Activated CD4-positive, alpha-beta T cell treated with anti-CD3 and anti-CD28 coated beads for 48 hours (primary cell): ENCODE measurements at places on chromosomes 12 and 14.

DNA sequence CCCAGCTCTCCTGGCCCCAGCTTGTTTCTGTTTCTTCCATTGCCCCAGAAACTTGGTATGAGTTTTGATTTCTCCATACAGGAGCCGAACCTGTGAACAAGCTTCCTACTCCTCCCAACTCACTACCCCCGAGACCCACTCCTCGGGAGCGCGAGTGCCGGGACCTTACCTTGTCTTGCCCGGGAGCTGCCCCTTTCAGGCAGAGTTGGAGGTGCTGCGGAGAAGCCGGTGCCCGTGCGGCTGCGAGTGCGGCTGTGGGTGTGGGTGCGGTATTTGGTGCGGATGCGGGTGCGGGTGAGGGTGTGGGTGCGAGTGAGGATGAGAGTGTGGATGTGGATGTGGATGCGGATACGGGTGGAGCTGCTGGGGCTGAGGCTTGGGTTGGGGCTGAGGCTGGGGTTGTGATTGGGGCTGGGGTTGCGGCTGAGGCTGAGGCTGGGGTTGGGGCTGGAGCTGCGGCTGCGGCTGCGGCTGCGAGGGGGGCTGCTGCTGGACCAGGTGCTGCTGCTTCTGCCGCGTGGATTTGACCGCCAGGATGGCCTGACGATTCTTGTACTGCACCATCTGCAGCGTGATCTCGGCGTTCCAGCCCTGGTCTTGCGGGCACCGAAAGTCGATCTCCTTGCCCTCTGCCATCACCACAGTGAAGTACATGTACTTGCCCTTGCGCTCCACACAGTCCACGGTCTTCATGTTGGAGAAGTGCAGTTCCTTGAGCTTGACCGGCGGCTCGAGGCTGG, 1.1 kb downstream of the PHLDA1 start:
- peak; percentile 68 for DNase-seq

DNA sequence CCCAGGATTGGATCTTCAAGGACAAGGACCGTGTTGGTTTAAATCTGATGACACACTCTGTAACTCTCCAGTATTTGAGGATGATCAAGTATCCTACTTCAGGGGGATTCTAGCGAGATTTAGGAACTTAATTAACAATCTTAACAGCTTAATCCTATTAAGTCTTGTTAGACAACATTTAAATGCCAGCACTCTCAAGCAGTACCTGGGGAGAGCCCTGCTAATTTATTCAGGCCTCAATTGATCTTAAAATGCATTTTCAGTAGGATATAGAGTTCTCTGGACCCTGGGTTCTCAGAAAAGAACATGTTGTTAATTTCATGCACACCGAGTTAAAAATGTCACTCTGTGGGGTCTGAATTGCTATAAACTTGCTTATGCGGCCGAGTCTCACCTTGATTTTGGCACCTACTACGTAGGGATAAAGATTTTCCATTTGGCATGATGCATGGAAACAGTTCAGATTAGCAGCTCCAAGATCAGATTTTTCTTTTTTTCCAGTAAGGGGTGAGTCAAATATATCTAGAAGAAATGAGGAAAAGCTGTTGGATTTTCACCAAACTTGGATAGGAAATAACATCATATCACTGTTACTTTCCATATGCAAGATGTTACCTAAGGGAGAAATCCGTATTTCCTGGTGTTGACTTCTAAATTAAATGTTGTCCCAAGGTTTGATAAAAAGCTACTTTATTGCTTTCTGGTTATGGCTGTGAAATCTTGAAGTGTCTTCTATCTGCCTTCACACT, 76.1 kb downstream of the SLC24A4 start:
- DNase-seq, result no peak

DNA sequence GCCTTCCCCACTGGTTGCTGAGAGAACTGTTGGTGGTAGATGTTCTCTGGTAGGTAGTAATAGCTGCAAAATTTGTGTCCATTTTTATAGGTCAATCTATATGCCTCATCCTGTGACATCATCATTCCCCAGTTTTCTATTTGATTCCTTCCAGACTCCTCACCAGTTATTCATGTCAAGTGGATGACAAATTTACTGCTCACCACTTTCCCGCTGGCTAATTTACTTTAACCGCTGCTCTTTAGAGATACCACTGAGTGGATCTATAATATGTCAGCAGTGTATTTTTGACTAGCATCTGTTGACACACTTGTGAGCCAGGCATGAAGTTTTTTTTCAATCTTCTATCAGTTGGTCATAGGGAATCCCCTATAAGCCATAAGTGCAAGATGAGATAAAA, 24.6 kb downstream of the GPR65 start:
- no peak for DNase-seq

DNA sequence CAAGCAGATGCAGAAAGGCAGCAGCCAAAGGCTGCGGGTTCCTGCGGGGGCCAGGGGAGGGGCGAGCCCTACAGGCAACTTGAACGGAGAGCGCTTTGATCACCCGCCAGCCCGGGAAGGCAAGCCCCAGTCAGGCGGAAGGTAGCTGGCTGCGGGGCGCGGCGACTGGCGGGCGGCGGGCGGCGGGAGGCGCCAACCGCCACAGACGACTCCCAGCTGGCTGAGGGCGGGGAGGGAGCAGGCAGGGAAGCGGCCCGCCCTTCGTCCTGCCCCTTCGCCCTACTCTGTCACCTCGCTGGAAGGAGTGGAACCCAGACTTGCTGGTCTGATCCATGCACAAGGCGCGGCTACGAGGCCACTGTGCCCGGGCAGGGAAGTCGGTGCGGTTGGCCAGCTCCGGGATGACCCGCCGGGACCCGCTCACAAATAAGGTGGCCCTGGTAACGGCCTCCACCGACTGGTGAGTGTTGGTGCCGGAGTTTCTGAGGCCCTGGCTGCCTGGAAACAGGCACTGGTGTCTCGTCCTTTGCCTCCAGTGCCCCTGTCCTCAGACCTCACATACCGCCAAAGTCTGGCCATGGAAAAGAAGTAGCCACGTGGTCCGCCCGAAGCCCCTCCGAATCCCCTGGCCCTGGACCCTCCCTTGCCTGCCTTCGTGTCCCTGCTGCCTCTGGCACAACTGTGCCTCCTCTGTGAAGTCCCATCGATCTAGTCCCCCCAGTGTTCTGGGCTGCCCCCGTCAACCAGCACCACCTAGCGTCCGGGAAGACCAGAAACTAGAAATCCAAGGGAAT, 15.4 kb upstream of the CARMIL3 start:
- peak; percentile 68 for DNase-seq

DNA sequence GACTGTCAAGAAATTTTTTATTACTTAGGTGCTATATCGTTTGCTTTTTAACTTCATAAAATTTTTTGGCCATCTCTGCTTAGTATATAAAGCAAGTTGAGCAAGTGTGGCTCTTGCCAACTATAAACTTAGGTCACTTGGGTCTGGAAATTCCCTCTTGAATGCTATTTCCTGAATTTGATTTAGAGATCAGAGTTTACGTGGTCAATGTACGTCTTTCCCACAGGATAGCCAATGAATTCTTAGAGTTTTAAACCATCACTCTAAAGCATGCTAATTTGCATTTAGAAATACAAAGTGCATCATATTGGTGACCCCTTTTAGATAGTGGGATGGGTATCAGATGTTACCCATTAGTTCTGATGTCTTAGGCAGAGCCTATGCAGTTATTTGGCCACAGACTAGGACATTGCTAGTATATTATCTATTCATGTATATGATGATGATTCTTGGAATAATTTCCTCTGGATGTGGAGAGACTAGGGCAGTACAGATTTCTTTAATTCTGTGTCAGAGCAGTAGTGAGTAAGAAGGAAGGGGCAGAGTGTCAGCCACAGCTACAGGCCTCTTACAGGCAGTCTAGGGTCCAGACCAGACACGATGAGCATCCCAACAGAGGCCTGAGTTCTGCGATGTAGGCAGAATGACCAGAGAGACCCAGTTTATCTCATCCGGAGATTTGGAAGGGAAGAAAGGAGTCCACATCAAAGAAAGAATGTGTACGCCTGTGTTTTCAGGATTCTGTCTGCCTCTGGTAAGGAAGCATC, 30.3 kb downstream of the SCN8A start:
- no peak for DNase-seq

GRCh38 chr12:88958946-88959345, 378.7 kb upstream of the KITLG start:
- DNase-seq, result no peak

DNA sequence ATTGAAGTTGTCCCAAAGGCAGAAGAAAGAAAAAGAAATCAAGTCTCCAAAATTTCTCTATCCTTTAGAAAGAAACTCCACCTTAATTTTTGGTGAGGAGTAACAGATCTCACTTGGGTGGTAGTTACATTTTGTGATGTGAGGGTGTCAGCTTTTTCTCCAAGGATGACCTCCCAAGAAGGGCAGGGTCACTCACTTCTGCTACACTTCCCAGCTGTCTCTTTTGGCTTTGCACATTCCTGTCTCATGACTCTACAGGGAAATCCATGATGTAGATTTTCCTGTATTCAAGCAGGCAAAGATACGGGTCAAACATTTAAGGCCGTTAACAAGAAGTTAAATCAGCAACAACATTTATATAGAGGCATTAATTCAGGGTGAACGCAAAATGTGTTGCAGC, 1016.4 kb downstream of the NRXN3 start:
- DNase-seq, result no peak

GRCh38 chr12:2489275-2489674, 305.5 kb upstream of the FKBP4 start:
- DNase-seq, result no peak

DNA sequence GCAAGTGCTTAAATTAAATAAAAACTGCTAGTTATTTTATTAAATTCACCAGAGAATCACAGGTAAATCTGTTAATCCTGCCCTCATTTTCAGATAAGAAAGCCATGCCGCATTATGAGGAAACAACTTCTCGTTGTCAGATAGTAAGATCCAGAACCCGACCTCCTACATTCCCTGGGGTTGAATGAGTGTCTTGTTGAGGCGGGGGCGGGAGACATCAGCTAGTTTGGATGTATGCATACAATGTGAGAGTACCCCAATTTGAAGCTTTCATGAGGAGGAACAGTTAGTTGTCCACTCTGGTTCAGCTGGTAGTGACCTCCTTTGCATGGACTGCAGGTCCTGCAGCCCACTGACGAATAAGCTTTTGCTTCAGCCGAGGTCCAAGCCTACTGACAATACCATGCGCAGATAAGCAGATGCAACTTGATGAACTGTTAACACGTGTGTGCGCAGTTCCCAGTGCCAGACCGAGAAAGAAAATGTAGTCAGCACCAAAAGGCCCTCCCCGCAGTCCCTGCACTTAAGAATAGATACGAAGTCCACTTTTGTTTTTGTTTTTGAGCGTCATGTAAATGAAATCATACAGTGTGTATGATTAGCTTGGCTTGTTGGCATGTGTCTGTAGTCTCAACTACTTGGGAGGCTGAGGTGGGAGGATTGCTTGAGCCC, 34.9 kb downstream of the EVL start:
- DNase-seq, result peak; percentile 51

- no peak for DNase-seq
Observed at GRCh38 chr12:114704096-114704495, 20.1 kb upstream of the TBX3 start.

GRCh38 chr12:8455271-8455670, 491 bp upstream of the CLEC6A start:
- DNase-seq, result no peak

GRCh38 chr12:122022393-122023338, 982 bp downstream of the BCL7A start:
- peak; percentile 48 for DNase-seq

GRCh38 chr12:69392179-69392928, 32.8 kb downstream of the YEATS4 start:
- DNase-seq, result no peak

- DNase-seq, result peak; percentile 69
Observed at GRCh38 chr14:104676694-104677511, 12.5 kb upstream of the INF2 start.

GRCh38 chr14:24692382-24693352, 58.7 kb upstream of the GZMB start:
- peak; percentile 59 for DNase-seq

DNA sequence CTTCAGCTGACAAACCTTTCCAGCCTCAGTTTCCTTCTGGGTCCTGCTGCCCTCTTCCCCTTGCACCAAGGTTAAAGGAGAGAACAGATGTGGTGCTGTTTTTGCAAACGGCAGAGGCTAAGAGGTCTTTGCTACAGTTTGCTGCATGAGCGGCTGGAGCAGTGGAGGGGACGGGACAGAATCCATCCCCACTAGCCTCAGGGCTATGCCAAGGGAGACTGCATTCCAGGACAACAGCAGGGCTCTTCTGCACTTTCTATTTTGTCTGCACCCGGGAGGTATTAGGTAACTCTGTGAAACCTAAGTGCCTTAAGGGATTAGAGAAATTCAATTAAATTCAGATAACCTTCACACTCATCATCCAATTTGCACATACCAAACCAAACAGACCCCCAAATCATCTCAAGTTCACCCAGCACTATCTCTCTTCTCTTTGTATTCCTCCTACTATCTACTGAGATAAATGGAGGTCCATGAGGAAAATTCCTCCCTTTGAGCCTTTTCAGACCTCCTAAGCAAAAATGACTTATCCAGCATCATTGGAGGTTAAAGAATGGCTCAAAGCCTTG, 103.8 kb upstream of the VRK1 start:
- no peak for DNase-seq

DNA sequence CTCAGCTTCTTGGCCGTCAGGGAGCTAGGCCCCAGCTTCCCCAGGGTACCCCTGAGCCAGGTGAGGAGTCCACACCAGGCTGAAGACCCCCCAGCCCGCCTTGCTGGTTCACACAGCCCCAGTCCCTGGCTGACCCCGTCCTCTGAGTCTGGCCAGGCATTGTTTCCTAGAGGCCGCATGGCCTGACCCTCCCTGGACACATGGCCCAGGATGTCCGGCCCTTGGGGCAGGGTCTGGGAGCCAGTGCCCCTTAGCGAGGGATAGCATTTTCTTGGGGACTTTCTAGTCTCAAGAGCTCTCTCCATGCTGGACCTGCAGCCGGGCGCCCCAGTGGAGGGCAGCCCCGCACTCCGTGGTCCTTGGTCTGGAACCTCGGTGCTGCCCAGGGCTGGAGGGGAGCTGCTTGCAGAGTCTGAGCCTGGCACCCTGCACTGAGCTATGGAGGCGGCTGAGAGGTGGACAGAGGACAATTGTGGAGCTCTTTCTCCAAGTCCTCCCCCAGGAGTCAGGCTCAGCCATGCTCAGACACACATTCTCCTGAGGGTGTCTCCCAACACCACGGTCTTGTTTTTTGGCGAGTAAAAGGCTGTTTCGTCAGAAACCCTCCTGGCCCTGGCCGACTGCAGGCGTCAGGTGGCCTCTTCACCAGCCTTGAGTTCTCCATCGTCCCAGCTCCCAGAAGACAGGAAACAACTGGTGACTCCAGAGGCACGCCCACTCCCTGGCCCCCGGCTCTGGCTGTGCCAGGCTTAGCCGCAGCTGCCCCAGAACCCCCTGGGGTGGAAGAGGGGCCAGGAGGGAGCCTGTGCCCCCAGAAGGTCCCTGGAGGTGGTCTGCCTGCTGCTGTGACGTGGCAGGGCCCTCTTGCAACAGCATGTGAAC, 17.6 kb upstream of the CRIP2 start:
- DNase-seq, result no peak

DNA sequence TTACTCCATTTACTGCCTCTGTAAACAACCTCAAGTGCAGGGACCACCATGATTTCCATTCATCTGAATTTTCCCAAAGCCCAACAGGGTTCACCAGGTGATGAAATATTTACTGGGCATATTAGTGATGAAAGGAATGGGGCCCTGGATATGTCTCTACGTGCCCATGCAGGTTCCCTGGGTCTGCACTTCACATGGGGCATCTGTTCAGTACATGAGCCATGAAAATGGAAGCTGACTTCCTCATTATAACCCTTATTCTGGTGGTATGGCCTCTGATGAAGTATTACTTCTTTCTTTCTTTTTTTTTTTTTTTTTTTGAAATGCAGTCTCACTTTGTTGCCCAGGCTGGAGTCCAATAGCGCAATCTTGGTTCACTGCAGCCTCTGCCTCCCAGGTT, 26.5 kb upstream of the CORO1C start:
- no peak for DNase-seq

- no peak for DNase-seq
Observed at GRCh38 chr12:68094645-68095395, 64.7 kb downstream of the IFNG start.
